Left forelimb (tissue), 1 donor: ENCODE measurements at places on chromosomes 7 and 10.

GRCh38 chr10:84290235-84290634 is 38.2 kb upstream of the CCSER2 start:
- no peak for DNase-seq

- DNase-seq = no peak
Measured at GRCh38 chr7:101378751-101379174, 16.1 kb downstream of the COL26A1 start.

DNA sequence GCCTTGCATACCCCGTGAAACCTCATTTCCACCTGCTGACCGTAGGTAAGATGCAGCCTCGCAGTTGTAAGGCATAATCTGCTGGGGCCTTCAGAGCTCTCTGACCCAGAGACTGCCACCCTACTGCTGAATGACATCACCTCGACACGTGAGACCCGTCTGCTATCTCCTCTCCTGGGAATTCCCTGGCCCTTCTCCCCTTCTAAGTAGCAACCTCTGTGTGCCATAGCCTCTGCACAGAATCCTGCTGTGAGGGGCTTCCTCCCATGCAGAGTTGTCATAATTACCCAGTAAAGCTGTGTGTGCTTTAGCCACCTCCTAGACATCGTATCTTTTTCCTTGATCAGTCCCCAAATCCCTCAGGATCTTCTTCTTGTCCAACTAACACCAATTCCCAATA is 106.7 kb downstream of the CACNB2 start:
- no peak for DNase-seq

DNA sequence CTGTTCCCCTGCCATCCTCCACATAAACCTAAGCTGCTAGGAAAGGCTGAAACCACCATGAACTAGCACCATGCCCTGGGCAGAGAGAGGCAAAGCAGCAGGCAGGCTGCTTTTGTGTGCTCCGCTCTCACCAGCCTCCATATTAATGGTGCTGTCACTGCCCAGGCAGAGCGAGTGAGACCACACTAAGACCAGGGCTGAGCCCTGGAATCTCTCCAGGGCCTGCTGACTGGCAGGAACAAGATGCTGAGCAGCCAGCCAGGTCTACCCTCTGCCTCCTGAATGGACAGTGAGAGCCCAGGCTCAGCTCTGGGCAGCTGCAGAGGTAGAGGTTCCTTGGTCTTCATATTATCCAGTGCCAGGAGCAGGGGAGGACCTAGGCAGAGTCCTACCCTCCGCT is 1.6 kb upstream of the CRHR2 start:
- DNase-seq = no peak

DNA sequence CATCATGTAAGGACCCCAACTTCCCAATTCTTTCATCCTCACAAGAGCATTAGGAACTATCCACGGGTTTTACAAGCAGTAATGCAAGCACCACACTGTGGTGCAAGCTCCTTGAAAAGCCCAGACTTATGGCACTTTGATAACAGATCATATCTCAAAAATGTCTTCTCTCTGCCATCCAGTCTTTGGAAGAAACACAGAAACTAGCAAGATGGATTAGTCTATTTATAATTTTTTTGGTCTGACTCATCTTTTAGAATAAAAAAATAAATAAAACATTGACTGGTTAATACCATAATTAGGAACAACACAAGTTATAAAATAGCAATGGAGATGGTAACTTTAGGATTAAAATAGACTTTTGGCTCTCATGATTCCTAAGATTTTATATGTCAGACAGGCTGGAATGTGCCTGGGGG is 49.0 kb upstream of the CALD1 start:
- no peak for DNase-seq

DNA sequence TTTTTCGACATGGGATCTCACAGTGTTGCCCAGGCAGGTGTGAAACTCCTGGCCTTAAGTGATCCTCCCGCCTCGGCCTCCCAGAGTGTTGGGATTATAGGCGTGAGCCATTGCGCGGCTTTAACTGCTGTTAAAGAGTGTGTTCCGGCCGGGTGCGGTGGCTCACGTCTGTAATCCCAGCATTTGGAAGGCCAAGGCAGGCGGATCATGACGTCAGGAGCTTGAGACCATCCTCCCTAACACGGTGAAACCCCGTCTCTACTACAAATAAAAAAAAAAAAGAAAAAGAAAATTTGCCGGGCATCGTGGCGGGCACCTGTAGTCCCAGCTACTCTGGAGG is 1.1 kb downstream of the RABGEF1 start:
- no peak for DNase-seq

GRCh38 chr10:84545651-84546050 is 217.3 kb downstream of the CCSER2 start:
- no peak for DNase-seq

DNA sequence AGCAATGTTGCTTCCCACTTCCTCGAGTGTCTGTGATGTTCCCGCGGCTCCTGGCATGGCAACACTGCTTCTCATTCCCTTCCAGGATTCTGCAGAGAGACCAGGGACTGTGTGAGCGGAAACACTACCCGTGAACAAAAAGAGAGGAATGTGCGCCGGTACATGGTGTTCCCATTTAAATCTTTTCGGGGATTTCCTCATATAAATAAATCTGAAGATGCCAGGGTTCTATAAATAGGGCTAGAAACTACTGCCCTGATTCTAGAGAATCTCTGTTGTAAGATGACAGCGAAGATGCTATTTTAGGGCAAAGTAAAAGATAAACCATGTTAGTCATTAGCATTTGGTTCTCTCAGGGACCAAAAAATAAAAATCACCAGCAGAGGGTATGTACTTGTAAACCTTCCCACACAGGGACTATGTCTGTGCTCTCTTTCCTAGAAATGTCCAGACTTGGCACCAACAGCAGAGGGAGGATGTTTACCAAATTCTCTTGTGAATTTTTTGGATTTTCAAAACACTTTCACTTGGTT is 92.2 kb upstream of the DDC start:
- peak; percentile 15 for DNase-seq

GRCh38 chr7:128443831-128444600 is 11.7 kb upstream of the HILPDA start:
- no peak for DNase-seq

DNA sequence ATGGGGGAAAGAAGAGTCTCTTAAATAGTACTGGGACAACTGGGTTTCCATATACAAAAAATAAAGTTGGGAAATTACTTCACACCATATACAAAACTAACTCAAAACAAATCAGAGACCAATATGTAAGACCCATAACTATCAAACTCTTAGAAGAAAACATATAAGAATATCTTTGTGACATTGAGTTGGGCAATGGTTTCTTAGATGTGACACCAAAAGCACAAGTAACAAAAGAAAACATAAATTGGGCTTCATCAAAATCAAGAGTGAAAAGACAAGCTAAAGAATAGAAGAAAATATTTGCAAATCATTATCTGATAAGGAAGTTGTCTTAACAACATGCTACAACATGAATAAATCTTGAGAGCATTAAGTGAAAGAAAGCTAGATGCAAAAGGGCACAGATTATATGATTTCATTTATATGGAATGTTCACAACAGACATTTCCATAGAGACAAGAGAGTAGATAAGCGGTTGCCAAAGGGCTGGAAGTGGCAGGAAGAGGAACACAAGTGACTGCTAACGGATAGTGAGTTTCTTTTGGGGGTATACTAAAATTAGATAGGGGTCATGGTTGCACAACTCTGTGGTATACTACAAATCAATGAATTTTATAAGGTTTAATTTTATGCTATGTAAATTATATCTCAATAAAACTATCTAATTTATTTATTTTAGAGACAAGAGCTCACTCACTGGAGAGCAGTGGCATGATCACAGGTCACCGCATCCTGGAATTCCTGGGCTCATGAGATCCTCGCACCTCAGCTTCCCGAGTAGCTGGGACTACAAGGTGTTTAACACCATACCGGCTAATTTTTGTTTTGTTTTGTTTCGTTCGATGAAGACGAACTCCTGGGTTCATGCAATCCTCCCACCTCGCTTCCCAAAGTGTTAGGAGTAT is 35.4 kb downstream of the JMJD1C start:
- no peak for DNase-seq

DNA sequence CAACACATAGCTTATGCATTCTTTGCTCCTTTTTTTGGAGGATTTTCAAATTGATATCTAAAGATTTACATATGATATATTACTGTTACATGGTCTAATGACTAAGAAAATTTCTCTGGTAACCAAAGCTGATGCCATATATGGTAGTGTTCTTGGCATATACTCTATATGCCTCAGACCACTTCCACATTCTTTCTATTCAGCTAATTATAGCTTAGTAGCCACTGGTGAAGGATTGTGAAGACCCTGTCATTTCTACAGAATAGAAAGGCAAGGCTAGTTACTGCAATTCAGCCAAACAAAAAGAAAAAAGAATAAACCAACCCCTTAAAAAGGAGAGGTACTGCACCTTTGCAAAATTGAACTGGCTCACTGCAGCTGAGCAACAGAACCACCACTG is 3.7 kb downstream of the PURB start:
- DNase-seq = no peak

DNA sequence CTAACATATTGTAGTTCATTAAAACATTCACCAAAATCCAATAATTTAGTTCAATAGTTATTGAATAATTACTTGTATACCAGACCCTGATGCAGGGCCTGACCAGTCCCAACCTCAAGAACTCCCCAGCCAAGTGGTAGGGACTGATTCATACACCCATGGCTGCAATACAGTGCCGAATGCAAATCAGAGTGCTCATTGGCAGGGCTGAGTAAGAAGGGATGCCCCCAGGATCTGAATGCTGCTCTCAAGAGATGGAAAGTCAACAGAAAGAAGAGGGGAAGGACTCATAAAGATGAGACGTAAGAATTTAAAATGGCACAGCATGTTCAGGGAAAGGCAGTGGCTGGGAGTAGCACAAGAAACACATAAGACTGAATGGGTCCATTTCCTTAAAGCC is 29.9 kb downstream of the ZNF438 start:
- DNase-seq = no peak

- no peak for DNase-seq
Measured at GRCh38 chr10:62517252-62517651, 143.1 kb downstream of the ZNF365 start.

- DNase-seq = no peak
Measured at GRCh38 chr10:89869180-89869579, 167.8 kb downstream of the KIF20B start.

- peak; percentile 46 for DNase-seq
Measured at GRCh38 chr7:158096582-158096981, 491.0 kb downstream of the PTPRN2 start.

DNA sequence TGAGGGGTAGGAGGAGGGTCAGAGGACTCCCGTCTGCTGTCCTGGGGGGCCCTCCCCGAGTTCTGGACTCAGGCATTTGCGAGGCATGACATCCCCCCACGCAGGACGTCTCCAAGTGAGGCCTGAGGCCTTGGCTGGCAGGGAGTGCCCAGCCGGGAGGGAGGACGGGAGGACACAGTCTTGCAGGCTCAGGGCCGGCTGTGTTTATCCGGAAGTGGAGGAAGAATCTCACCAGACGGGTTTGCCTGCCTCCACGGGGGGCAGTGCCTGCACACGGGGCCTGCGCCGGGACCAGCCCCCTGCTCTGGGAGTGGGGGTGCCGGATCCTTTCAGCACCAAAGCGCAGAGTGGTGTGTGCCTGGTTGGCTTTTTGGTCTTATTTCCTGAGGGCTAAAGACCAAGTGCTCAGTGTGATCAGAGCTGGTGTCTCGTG is 10.9 kb downstream of the PWWP2B start:
- no peak for DNase-seq

DNA sequence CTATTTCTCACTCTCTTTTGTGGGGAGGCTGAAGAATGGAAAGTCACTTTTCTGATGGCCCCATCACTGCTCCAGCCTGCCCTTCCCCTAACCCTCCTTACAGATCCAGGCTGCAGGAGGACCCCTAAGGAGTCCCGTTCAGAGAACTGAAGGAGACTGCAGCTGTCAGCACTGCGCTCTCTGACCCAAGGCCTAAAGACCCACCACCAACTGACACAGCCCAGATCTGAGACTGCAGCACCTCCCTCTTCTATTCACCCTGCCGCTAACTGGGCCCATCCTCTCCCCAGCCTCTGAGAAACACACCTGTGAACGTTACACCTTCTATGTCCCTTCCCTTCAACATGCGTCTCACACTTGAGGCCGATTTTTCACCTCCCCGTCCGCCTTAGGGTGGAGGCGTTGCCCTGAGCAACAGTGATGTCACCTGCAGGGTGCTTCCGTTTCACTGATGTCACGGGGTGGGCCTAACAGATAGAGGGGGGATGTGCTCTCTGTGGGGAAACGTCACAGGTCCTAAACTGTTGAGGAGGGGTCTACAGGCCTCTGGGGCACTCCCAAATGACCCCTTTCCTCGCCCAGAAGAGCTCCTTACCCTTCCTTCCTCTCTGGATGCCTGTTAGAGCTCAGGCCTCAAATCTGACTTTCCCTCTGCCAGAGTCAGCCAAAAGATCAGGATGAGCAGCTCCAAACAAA is 5.1 kb downstream of the ITPRIP start:
- DNase-seq = no peak

DNA sequence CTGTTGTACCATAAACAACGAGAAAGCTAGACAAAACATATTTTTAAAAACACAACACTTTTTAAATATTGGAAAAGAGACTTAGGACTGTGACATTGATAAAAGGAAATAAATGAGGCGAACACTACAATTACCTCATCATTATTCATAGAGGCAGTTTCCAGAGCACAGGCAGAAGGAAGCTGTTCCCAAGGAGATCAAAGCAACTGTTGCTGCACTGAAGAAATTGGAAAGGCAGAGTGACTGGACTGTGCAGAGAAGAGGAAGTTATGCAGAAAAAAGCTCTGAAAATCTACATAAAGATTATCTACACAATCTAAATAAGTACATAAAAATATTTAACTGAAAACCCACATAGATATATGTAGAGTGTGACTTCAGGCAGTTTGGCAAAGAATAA is 32.8 kb downstream of the MYO3A start:
- DNase-seq = no peak

GRCh38 chr10:27699776-27700175 is 45.8 kb downstream of the MKX start:
- no peak for DNase-seq

GRCh38 chr7:42097752-42098151 is 139.3 kb downstream of the GLI3 start:
- DNase-seq = no peak

GRCh38 chr10:132410056-132410778 is 13.2 kb downstream of the PWWP2B start:
- no peak for DNase-seq

GRCh38 chr10:120145107-120145506 is 252.6 kb downstream of the SEC23IP start:
- DNase-seq = no peak

DNA sequence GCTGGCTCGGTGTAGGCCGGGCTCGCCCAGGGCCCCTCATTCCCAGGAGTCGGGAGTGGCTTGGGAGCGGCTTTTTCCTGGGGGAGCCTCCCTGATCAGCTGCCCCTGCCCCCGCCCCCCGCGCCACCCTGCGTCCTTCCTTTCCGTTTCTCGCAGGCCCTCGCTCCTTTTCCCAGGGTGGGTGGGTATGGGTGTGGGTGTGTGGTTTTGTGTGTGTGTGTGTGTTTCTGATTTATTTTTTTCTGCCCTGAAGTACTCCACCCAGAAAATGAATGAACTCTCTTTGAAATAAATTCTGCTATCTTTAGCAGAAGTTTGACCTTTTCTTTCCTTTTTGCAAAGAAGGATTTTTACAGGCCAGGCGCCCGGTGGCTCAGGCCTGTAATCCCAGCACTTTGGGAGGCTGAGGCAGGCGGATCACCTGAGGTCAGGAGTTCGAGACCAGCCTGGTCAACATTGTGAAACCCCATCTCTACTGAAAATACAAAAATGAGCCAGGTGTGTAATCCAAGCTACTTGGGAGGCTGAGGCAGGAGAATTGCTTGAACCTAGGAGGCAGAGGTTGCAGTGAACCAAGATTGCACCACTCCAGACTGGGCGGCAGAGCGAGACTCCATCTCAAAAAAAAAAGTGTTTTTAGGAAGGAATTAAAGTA is 30.0 kb upstream of the AP5Z1 start:
- no peak for DNase-seq

GRCh38 chr7:69813637-69814240 is 215.5 kb downstream of the AUTS2 start:
- DNase-seq = no peak
